ENCODE measurements at places on chromosomes 3 and 15.

- H3K27me3 ChIP-seq = peaks cover 16% of the 10 kb centered on the region
- no peak overlapping the region for H3K4me3 ChIP-seq
- H3K36me3 ChIP-seq = no peaks in the 10 kb centered on the region
- H3K4me1 ChIP-seq = peaks cover 4% of the 10 kb centered on the region
- no peak for DNase-seq
Observed at GRCh38 chr15:89492111-89492641, 4.2 kb downstream of the RHCG start.

DNA sequence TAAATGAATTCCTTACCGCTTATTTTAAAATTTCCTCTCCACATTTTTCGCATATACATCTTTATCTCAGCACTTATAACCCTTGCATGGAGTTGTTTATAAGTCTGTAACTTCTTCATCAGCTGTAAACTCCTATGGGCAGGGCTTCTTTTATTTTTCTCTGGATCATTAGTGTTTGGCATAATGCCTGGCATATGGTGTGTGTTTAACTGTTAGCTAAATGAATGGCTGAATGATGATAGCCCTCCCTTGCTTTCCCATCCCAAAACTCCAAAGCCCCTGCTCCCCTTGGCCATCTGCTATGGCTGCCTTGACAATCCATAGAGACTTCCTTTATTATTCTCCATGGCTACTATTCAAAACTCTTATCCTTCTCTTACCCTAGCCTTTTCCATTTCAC is 48.1 kb upstream of the SEMA6D start:
- no peak overlapping the region for H3K27ac ChIP-seq
- H3K27me3 ChIP-seq = no peaks in the 10 kb centered on the region
- no peaks in the 10 kb centered on the region for H3K4me1 ChIP-seq

- no peak for DNase-seq
- H3K27me3 ChIP-seq = peaks cover 2% of the 10 kb centered on the region
- no peak overlapping the region for H3K27ac ChIP-seq
- no peak overlapping the region for H3K4me3 ChIP-seq
- no peaks in the 10 kb centered on the region for H3K36me3 ChIP-seq
Observed at GRCh38 chr3:64443546-64444381, 218.5 kb upstream of the PRICKLE2 start.

DNA sequence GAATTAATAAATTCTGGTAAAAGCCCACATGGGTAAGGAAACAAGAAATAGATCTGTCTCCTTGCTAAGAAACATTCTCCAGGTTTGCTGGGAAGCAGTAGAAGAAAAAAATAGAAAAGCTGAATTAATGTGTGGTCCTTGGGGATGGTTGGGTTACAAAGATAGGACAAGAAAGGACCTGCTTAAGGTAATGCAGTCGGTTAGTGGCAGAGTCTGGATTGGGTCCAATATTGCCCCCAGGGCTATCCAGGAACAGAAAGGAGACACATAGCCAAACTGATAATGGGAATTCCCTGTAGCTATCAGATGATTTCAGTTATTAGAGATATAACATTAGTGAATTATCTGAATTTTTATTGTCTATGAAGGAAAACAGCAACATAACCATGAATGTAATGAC is 584.3 kb downstream of the ROBO1 start:
- H3K4me3 ChIP-seq = no peak overlapping the region
- no peaks in the 10 kb centered on the region for H3K36me3 ChIP-seq
- no peak for DNase-seq
- no peaks in the 10 kb centered on the region for H3K27me3 ChIP-seq

GRCh38 chr3:94972066-94972465 is 909.2 kb downstream of the NSUN3 start:
- no peaks in the 10 kb centered on the region for H3K27me3 ChIP-seq
- H3K4me1 ChIP-seq = no peaks in the 10 kb centered on the region
- no peak overlapping the region for H3K4me3 ChIP-seq
- no peaks in the 10 kb centered on the region for H3K36me3 ChIP-seq
- no peak for DNase-seq

- H3K36me3 ChIP-seq = no peaks in the 10 kb centered on the region
- no peak within 1 kb of the TSS for H3K4me3 ChIP-seq
- H3K27ac ChIP-seq = no peak within 1 kb of the TSS
- no peaks in the 10 kb centered on the region for H3K27me3 ChIP-seq
Observed at GRCh38 chr3:187368251-187369088, at the start of gene RTP4. TSS of gene RTP4 (plus strand) at chr3:187368385. CDS start at chr3:187368442, 57 bp downstream.

- no peaks in the 10 kb centered on the region for H3K27me3 ChIP-seq
- peaks cover 17% of the 10 kb centered on the region for H3K4me1 ChIP-seq
- DNase-seq = peak; percentile 56
- no peaks in the 10 kb centered on the region for H3K36me3 ChIP-seq
- no peak overlapping the region for H3K4me3 ChIP-seq
- H3K27ac ChIP-seq = no peak overlapping the region
Observed at GRCh38 chr3:172148702-172149565, 109.6 kb downstream of the FNDC3B start.

DNA sequence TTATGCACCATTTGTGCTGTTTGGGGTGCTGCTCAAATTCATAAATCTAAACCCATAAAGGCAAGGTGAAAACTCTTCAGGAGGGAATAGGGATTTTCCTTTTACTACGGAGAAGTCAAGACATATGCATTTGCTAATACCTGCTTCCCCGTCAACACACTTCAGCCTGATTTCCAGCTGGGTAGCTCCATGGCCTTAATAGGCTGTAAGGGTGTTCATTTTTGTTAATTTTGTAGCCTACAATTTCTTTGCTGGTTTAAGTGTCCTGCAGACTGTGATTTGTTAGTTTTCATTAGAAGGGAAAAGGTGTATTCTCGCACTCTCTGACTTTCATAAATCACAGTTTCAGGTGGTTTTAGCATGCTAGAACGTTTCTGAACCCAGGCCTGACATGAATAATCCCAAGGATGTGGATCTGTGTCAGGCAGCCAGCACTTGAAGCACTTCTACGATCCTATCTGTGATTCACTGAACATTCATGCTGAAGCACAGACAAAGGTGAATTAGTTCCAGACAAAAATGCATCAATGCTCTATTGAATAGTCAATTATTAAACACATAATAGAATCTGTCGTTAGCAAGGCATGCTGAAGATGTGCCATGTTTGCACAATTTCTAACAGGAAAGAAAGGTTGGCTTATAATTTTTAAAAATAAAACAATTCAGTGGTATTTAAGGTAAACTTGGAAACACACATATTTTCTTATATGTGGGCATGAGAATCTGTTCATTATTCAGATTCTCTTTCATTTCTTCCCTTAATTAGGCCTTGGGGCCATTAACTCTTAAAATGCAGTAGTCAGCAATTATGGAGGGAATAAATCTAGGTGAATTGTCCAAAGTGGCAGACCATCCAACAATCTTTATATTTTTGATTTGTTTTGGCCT is 17.9 kb upstream of the NMNAT3 start:
- no peaks in the 10 kb centered on the region for H3K36me3 ChIP-seq
- no peak for DNase-seq
- H3K27me3 ChIP-seq = no peaks in the 10 kb centered on the region

DNA sequence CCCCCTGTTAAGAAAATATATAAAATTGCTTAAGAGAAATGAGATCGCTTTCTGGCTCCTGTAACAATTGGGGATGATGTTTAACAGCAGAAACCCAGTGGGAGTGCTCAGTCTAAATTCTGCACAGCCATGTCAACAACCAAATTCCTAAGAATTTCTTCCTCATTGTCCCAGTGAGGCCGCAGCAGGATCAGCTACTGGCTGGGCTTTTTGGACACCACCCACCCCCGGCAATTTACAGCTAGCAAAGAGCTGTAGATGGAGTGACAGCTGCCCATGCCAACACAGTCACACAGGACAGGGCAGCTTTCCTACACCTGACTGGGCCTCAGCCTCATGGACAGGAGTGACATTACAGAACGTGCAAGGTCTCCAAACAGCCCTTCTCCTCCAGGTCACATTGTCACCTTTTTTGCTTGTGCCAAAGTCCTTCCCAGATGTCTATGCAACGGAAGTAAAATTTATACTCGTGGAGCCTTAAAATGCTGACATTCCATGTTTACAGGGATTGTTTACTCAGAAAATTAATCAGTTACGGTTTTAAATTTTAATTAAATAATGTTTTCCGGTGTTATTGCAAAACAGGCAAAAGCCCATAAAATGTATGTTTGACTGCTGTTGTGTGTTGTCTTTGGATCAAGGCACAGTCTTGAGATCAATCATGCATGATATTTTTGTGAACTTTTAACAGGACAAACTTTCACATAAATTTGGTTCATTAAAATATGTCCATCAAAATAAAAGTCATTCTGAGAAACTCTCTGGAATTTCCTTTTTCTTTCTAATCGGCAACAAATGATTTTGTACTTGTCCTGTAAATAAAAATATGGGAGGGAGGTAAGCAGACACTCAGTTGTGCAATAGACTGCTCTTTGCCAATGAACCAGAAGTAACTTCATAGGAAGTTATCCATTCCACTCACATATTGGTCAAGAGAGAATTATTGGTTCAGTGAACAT is 943.2 kb downstream of the MCTP2 start:
- DNase-seq = no peak
- H3K4me1 ChIP-seq = no peaks in the 10 kb centered on the region
- H3K4me3 ChIP-seq = no peak overlapping the region

GRCh38 chr3:57555738-57556458 is at the start of gene PDE12:
TSS of gene PDE12 (plus strand) at chr3:57556274. CDS start at chr3:57556380, 106 bp downstream.
- H3K27me3 ChIP-seq = no peaks in the 10 kb centered on the region
- H3K4me3 ChIP-seq = peak within 1 kb of the TSS; percentile 93
- peak within 1 kb of the TSS; percentile 70 for H3K27ac ChIP-seq
- peaks cover 15% of the 10 kb centered on the region for H3K4me1 ChIP-seq
- DNase-seq = peak; percentile 93
- H3K36me3 ChIP-seq = peaks cover 3% of the 10 kb centered on the region

Measured in trophoblast cell (in vitro differentiated cells and primary cell).